NCI-H1694 (cell line): ENCODE measurements at places on chromosomes 13 and 19.
A peak's percentile ranks its signal among the peaks of the same experiment; 100 is the strongest.

- DNase-seq = no peak
These were observed 8.3 kb upstream of the ZNF254 start for GRCh38 chr19:24078680-24079079.

DNA sequence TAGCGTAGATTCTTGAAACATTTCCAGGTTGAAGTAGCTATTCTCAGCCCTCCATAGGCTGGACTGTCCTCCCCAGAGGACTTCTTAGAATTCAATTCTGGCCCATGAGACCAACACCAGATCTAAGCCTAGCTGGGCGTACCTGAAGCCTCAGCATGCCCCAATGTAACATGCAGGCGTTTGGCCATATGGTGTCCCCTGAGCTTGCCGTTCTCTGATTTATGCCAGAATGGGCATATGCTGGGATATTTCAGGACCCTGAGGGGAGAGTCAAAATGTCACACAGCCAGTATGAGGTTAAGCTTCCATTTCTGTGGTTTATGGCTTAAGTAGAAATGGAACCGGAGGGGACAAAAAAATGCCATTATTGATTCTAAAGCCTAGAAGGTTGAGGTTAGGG, 317.7 kb upstream of the OBI1 start:
- DNase-seq = peak; percentile 66

DNA sequence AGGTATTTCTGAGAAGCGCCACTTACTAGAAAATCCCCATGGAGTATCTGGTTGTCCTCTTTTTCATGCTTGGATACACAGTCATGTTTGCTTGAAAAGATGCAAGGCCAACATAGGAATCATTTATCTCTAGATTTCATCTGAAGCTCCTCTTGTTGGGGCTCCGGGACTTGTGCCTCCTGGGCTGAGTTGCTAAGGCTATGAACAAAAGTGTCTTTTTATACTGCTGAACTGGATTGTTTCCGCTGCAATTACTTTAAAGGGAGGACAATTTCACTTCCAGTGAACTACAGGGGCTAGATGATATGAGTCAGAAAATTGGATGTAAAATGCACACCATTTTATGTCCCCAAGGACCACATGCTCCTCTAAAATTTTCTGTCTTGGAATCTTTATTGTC, 114.1 kb downstream of the TNFSF13B start:
- DNase-seq = no peak

DNA sequence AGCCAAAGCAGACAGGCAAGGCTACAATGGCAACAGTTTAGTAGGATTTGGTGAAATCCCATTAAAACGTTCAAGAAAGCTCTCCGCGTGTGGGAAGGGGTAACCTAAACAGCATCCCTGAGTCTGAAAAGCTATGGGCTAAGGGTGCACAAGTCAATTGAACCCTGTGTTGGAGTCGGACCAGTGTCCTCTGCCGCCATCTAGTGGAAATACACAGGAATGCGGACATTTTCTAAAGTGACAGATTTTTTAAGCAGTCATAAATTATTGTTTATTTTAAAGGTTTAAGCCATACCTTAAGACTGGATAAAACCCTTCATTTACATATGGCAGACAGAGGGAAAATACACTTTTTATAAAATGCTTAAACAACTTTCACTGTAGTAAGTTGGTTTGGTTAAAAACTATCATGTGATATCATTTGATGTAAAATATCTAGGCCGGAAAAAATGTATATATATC, 26.5 kb upstream of the LSM14A start:
- DNase-seq = peak; percentile 34

DNA sequence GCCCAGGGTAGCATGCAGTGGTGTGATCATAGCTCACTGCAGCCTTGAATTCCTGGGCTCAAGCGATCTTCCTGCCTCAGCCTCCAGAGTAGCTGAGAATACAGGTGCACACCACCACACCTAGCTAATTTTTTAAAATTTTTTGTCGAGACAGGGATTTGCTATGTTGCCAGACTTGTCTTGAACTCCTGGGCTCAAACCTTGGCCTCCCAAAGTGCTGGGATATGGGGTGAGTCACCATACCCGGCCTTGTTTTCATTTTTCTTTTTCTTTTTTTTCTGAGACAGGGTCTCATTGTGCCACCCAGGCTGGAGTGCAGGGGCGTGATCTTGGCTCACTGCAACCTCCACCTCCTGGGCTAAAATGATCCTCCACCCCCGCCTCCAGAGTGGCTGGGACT, 38.7 kb downstream of the KEAP1 start:
- DNase-seq = no peak

GRCh38 chr19:45767881-45768654, 984 bp downstream of the SIX5 start:
- DNase-seq = no peak

DNA sequence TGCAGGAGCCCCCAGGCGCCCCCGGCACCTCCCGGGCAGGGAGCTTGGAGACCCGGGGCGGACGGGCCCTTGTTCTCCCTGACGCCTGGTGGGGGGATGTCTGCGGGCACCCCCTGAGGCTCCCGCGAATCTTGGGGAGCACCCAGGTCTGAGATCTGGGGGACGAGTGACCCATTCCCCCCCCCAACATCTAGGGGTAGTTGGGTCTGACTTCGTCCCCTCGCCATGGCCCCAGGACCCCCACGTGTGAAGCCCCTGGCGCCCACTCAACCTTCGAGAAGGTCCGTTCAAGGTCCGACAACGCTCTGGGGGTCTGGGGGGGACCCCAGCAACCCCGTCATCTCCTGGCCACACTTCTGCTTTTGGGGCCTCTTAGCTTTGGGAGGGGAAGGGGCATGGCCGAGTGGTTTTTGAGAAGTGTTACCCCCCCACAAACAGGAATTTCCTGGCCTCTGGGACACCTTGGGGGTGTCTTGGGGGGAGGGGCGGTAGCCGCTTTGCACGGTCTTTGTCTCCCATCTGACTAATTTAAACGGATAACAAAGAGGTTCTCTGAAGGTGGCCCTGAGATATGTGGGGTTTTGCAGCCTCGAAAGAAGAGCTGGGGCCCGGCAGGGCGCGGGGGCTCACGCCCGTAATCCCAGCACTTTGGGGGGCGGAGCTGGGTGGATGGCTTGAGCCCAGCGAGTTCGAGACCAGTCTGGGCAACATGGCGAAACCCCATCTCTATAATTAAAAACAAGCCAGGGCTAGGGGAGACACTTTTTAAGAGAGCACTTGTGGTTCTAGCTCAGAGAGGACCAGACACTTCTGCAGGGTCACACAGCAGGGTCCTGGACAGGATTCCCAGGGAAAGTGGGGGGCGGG, 608 bp downstream of the CNN2 start:
- no peak for DNase-seq

- DNase-seq = no peak
These were observed 719.8 kb downstream of the SLITRK1 start for GRCh38 chr13:83162493-83162892.

DNA sequence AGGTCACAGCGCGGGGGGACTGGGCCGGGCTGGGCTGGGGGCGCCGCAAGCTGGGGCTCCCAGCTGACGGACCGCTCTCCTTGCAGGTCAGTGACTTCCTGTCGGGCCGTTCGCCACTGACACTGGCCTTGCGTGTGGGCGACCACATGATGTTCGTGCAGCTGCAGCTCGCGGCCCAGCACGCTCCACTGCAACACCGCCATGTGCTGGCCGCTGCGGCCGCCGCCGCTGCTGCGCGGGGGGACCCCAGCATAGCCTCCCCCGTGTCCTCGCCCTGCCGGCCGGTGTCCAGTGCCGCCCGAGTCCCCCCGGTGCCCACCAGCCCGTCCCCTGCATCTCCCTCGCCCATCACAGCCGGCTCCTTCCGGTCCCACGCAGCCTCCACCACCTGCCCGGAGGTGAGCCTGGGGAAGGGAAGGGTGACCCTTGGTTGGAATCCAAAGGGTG, 5.7 kb downstream of the MIDN start:
- DNase-seq = no peak

DNA sequence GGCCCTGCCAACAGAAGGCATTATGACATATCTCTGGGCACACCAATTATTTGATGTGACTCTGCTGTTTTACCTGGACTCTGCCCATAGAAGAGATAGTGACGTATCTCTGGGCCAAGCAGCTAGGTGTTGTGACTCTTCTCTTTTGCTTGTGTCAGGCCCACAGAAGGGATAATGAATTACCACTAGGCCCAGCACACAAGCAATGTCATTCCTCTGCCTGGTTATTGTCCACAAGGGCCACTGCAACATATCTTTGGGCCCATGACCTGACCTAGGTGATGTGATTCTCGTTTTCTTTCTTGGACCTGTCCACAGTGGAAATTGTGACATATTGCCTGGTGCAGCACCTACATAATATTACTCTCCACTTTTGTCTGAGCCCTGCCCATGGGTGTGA, 65.1 kb upstream of the ZNF724 start:
- DNase-seq = no peak

- DNase-seq = no peak
These were observed 12.9 kb downstream of the CC2D1A start for GRCh38 chr19:13918726-13919411.

GRCh38 chr19:6460099-6460884, 700 bp upstream of the SLC25A23 start:
- peak; percentile 92 for DNase-seq

DNA sequence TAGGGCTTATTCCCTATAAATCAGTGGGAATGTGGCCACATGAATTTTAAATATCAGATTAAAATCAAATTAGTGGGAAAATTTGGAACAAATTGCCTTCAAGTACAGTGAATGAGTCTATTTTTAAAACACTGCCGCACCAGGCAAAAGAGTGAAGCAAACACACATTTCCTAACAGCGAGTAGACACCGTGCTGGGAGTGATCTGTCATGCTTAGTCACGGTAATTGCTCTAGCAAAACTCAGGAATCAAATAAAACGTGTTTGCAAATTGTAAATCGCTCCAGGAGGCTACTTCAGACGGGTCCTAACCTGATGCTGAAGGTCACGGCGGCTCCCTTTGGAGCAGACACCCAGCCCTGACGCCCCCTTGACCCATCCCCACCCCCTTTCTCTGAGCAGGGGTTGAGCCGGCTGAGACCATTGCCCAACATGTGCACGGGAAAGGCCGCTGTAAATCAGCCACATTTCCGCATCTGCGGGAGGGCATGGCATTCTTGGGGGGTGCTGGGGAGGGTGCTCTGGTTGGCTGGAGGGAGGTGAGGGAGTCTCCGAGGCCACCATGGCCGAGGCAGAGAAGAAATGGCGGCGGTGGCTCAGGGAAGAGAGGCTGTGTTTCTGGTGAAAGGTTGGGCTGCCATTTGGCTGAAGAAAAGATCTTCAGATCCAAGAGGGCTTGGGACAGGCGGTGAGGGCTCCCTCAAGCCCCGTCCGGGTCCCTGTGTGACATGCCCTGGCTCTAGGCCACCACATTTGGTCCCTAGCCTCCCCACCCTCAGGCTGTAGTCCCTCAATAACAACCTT, 8.9 kb downstream of the CEBPA start:
- DNase-seq = peak; percentile 44

DNA sequence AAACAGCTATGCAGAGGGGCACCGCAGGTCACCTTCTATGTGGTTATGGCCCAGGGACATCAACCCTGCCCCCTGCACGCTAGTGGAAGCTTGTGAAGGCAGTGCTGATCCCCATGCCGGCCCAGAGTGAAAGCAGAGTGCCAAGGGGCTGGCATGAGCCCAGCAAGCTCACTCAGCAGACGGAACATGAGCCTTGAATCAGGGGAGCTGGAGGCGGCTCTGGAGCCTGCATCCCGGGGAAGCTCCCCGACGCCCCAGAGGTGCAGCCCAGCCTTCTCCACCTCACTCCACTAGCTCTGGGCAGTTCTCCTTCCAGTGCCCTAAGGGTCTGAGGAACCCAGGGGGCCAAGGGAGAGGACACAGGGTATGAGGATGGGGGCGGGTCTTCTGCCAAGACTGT, 19.0 kb upstream of the ISYNA1 start:
- DNase-seq = no peak

- DNase-seq = no peak
These were observed 56.2 kb upstream of the UBE2L5 start for GRCh38 chr13:30366088-30366487.

DNA sequence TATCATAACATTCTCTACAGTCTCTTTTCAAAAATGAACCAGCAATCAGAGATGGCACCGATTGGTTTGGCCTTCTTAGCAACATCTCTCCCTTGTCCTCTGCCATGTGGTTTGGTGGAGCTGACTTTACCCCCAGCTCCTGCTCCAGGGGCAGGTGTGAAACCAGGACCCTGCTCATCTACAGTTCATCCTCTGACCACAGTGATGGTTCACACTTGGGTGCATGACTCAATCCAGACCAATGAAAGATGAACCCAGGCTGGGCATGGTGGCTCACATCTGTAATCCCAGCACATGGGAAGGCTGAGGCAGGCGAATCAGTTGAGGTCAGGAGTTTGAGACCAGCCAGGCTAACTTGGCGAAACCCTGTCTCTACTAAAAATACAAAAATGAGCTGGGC, 33.6 kb upstream of the FFAR2 start:
- DNase-seq = no peak

DNA sequence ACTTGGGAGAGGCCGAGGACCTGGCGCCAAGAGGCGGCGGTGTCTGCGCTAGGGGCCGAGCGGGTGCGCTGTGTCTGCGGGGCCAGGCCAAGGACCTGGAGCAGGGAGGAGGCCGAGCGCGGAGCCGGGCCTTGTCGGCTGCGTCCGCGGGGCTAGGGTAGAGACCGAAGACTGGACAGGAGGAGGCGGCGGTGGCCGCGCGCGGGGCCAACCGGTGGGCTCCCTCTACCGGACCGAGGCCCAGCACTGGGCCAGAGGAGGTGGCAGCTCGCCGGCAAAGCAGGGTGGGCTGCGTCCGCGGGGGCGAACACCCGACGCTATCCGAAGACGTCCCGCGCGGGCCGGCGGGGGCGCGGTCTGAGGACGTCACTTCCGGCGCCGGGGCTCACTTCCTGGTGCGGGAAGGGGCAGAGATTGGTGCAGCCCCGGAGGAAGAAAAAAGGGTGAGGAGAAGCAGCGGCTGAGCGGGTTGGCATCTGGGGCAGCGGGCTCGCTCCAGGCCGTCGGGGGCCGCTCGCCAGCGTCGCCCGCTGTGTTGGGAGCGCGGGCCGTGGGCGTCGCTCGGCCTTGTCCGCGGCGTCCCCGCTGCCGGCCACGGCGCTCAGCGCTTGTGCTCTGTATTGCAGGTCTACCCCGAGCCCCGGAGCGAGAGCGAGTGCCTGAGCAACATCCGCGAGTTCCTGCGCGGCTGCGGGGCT, 38.3 kb downstream of the ARHGEF7 start:
- peak; percentile 74 for DNase-seq

GRCh38 chr19:10895920-10896319, 24.6 kb downstream of the CARM1 start:
- no peak for DNase-seq

- DNase-seq = no peak
These were observed 12.0 kb upstream of the USP12 start for GRCh38 chr13:27183561-27184147.

- no peak for DNase-seq
These were observed 3.5 kb upstream of the CD320 start for GRCh38 chr19:8311461-8312260.

GRCh38 chr19:1568320-1569019, at the start of gene MEX3D:
Gene MEX3D, minus strand, starts transcription at chr19:1568325. Its CDS starts 267 bp downstream, at chr19:1568058.
- DNase-seq = peak; percentile 4

GRCh38 chr13:49029570-49029969, 53.9 kb downstream of the FNDC3A start:
- no peak for DNase-seq

DNA sequence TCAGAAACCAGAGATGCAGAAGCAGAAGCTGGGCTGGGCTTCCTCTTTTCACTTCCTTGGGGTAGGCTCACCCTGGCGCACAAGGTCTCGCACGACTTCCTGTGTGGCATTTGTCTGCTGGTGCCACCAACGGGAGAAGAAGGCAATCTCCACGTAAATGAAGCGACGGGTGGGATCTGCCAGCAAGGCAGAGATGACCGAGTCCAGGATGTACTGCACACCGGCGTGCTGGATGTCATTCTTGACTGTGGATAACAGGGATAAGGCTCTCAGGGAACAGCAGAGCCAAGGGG, 1.3 kb downstream of the MAN2B1 start:
- DNase-seq = no peak

GRCh38 chr13:83150616-83151307, 731.5 kb downstream of the SLITRK1 start:
- no peak for DNase-seq
